Left lobe of liver (tissue), 2 donors: ENCODE measurements at places on chromosomes 4 and X. TPM values are rescaled to one million over a fixed set of nuclear protein-coding genes. Genes with fewer than 3 reads are reported as not detected.

DNA sequence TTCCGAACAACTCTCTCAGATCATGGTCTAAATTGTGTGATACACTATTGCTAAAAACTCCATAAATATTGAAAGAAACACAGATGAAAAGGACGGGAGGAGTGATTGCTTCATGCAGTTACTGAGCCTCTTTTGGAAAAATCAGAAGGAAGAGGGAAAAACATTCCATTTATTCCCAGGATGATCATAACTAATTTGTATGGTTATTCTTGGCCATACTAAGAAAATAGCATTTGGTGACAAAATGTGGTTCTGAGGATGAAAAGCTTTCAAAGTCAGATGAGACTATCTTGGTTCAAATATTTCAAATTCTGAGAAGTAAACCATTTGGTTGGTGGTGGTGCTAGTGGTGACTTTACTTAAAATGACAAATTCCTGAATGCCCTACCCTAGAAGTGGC is 305.4 kb upstream of the LDB2 start:
- DNase-seq: no peak

PRRG3 gene
- total RNA-seq: 0.38 TPM

DNA sequence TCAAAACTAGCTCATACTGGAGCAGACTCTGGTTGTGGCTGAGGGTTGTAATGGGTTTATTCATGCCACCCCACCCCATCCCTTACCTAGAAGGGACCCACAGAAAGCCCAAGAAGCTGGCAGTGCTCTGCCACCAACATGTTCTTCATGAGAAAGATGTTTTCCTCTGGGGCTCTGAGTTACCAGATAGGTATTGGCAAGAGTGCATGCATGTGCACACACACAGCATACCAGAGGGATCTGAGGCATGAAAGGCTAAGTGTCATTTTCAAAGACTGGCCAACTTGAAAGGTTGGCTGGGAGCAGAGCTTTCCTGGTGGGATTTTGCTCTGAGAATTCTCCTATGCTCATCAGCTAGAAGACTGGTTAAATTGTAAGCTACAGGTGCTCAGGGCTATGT is 65.2 kb downstream of the PHOX2B start:
- DNase-seq: no peak

XAGE2 gene
- not detected for total RNA-seq

- DNase-seq: no peak
Observed at GRCh38 chrX:50432829-50433289, 37.8 kb downstream of the DGKK start.

DNA sequence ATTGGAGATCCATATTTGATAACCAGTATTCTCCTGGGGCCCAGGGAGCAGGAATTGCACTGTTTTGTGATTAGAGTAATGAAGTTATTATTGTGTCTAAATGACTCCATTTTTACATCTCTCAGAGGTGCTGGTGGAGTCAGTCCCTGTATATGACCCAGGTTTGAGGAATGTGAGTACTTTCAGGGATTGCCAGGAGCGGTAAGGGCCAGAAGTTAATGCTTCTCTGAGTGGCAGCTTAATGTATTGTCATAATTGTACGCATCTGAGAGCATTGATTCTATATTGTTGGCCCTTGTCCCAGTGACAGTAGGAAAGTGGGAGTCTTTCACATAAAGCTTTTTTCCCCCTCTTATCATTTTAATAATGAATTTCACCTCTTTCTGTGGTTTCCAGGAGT is 146.2 kb downstream of the GATB start:
- no peak for DNase-seq

SPACA5 gene
- not detected for total RNA-seq

GRCh38 chr4:158532556-158533231 is 11.0 kb downstream of the RXFP1 start:
- no peak for DNase-seq

GRCh38 chr4:84677995-84678394 is 95.1 kb downstream of the CDS1 start:
- DNase-seq: no peak
